Sigmoid colon (tissue), 7 donors: ENCODE measurements at places on chromosomes 2 and 18. TPM values are rescaled to one million over a fixed set of nuclear protein-coding genes. Genes with fewer than 3 reads are reported as not detected.

GRB14 gene
- 12.5 TPM for total RNA-seq

AOX1 gene
- total RNA-seq: 65.5 TPM

TMEM163 gene
- 0.33 TPM for total RNA-seq

EPHA4 gene
- total RNA-seq: 43.9 TPM

UGT1A5 gene
- total RNA-seq: not detected

CD207 gene
- not detected for total RNA-seq

GRCh38 chr2:111168528-111169239 is 48.0 kb downstream of the BCL2L11 start:
- DNase-seq: no peak
- H3K27ac ChIP-seq: no peak overlapping the region
- H3K36me3 ChIP-seq: no peaks in the 10 kb centered on the region
- H3K4me1 ChIP-seq: peaks cover 7% of the 10 kb centered on the region
- no peaks in the 10 kb centered on the region for H3K27me3 ChIP-seq

DNA sequence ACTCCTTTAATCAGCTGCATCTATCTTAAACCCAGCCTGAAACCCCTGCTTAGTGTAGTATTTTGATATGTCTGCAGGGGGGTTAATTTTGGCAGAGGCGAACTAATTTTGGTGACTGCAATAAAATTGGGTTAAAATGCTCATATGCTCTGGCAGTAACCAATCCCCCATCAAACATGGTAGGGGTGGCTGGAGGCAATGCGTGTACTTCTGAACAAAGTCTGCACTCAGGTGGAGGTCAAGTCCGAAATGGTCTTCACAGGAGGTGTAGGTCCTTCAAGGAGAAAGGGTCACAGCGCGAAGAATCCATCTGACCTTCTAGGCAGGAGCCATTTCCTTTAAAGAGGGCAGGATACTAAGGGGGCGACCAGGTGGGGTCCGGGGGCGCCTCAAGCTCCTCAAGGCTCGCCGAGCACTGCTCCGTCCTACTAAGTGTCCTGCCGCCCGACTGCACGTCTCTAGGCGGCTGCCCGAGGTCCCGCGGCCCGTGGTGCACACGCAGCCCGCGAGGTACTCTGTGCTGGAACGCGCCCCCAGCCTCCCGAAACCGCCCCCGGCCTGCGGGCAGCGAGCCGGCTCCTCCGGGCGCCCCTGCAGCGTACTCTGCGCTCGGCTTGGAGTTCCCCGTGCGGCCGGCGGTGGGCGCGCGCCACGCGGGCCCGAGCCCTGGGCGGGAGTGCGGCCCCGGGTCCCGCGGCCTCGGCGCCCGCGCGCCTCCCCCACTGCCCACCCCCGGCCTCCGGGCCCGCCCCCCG is 1.7 kb upstream of the LDLRAD4 start:
- H3K36me3 ChIP-seq: no peaks in the 10 kb centered on the region
- no peaks in the 10 kb centered on the region for H3K27me3 ChIP-seq
- peak; percentile 75 for DNase-seq
- H3K4me1 ChIP-seq: no peaks in the 10 kb centered on the region
- peak overlapping the region; percentile 87 for H3K27ac ChIP-seq
- peak overlapping the region; percentile 73 for H3K4me3 ChIP-seq

DNA sequence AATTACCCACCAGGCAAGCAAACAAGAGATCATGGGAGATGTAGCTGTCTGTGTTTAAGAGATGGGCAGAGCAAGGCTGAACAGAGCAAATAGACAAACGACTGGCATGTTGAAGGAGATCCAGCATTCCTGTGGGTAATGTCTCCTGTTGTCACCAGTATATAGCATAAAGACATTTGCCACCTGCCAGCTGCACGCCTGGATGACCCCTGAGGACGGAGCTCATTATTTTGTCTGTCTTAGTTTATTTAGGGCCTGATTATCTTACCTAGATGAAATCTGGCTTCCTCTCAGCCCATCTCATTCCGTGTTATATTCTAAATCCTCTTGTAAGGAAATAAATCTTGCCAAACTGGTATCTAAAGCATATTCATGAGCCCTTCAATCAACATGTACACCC is 510.3 kb upstream of the LINC00305 start:
- no peak overlapping the region for H3K4me3 ChIP-seq
- DNase-seq: no peak
- H3K4me1 ChIP-seq: no peaks in the 10 kb centered on the region
- no peaks in the 10 kb centered on the region for H3K36me3 ChIP-seq
- H3K27me3 ChIP-seq: no peaks in the 10 kb centered on the region

DNA sequence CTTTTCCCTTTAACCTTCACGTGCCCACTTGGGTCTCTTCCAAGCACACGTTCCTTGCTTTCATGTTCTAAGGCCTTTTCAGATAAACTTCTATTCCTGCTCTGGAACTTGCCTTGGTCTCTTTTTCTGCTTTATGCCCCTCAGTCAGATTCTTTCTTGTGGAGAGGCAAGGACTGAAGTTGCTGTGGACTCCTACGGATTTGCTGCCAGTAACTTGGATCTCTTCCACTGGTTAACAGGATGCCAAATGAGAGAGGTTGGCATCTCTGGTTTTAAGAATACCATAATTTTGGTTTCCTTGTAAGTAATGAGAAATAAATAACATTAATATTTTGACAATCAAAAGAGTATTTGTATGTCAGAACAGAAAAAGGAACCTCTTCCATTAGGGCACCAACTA is 33.0 kb downstream of the COMMD1 start:
- H3K27me3 ChIP-seq: no peaks in the 10 kb centered on the region
- no peak overlapping the region for H3K4me3 ChIP-seq
- DNase-seq: no peak

DNA sequence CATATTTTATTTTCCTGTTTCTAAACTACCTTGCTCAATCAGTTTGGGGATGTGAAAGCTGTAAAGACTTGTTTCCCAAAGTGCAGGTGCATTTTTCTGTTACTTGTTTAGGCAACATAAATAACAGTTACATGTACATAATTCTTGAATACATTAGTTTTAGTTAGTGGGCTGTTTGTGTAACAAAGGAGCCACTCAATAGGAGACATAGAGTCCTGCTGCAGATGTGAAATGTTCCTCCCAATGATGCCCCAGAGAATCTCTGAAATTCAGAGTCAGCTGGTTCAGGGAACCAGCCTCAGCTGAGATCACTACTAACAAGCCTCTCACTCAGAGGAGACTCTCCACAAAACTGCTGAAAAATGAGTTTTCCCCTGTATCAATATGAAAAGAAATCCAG is 91.5 kb upstream of the TWSG1 start:
- H3K4me3 ChIP-seq: no peak overlapping the region
- H3K27ac ChIP-seq: no peak overlapping the region
- no peaks in the 10 kb centered on the region for H3K4me1 ChIP-seq
- H3K27me3 ChIP-seq: no peaks in the 10 kb centered on the region
- DNase-seq: no peak

- no peak for DNase-seq
- H3K4me3 ChIP-seq: no peak overlapping the region
- no peaks in the 10 kb centered on the region for H3K4me1 ChIP-seq
- H3K27ac ChIP-seq: no peak overlapping the region
- no peaks in the 10 kb centered on the region for H3K36me3 ChIP-seq
These were observed 98.0 kb downstream of the EVA1A start for GRCh38 chr2:75462721-75463120.

- no peak for DNase-seq
- peaks cover 6% of the 10 kb centered on the region for H3K4me1 ChIP-seq
- no peaks in the 10 kb centered on the region for H3K27me3 ChIP-seq
These were observed 5.4 kb downstream of the TTLL4 start for GRCh38 chr2:218716070-218716469.

DNA sequence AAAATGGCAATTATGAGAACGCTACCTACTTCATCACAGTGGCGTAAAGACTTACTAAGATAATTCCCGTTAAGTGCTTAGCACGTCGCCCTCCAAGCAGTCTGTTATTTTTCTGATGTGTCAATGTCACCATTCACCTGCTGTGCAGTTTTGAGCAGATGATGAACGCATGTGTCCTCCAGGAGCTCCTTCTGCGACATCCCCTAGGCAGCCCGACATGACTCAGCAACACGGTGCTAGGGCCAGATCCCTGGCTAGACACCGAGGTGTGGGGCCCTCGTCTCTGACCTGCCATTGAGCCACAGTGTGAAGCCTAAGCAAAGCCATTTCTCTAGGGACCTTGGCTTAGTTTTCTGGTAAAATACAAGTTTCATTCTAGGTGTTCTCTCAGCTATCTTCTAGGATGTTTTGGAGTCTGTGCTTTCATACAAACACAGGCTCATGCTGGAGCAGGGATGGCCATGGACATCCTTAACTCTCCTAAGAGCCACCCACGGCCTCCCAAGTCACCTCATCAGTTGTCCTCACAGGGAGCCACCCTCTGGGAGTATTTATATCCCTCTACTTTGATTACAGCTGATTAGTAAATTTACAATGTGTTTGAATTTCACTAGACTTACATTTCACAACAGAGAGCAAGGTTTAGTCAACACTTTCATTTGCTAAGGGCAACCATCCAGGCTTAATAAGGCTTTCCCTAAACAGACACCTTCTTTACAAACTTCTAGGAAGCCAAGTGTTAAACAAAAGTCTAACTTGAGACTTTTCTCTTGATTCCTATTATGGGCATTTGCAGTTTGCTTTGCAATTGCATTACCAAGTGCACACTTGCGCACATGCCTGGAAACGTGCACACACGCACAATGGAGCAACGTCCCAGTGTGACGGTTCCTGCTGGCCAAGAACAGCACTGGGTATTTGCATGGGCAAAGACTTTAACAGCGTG is 376.8 kb upstream of the ID2 start:
- H3K4me3 ChIP-seq: no peak overlapping the region
- H3K27ac ChIP-seq: no peak overlapping the region
- H3K36me3 ChIP-seq: no peaks in the 10 kb centered on the region
- H3K4me1 ChIP-seq: no peaks in the 10 kb centered on the region
- no peaks in the 10 kb centered on the region for H3K27me3 ChIP-seq
- no peak for DNase-seq

DNA sequence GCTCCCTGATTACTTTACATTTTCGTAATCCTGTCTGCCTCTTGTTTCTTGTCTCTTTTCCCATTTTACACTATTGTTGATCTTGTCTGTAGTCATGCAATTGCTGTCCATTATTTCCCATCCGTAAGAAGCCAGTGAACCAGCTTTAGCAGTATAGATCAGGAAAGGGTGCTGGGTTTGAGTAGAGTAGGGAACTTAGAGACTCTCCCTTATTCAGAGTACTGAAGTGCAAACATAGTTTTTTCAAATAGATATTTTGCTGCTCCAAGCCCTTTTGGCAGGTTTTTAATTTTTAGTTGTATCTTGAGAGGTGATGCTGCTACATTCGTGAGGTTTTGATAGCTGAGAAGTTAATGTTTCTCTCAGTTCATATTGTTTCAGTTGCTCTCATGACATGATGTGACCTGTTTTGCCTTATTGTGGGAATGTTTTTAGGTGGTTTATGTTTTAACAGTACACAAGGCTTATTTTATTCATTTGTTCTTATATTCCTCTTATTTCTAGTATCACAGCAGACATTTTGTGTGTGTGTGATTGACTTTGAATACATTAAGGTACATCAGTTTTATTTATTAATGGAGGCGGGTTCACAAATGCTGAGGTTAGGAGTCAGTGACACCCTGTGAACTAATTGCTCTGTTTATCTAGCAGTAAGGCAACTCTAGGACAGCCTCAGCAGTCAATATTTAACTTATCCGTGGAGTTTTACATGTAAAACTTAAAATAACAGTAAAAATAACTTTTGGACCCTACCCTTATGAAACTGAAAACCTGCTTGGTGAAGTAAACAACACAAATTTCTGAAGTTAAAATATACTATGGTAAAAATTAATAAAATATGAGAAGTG is 118.4 kb downstream of the ZNF407 start:
- H3K4me3 ChIP-seq: no peak overlapping the region
- no peak overlapping the region for H3K27ac ChIP-seq
- no peaks in the 10 kb centered on the region for H3K4me1 ChIP-seq
- DNase-seq: no peak

DNA sequence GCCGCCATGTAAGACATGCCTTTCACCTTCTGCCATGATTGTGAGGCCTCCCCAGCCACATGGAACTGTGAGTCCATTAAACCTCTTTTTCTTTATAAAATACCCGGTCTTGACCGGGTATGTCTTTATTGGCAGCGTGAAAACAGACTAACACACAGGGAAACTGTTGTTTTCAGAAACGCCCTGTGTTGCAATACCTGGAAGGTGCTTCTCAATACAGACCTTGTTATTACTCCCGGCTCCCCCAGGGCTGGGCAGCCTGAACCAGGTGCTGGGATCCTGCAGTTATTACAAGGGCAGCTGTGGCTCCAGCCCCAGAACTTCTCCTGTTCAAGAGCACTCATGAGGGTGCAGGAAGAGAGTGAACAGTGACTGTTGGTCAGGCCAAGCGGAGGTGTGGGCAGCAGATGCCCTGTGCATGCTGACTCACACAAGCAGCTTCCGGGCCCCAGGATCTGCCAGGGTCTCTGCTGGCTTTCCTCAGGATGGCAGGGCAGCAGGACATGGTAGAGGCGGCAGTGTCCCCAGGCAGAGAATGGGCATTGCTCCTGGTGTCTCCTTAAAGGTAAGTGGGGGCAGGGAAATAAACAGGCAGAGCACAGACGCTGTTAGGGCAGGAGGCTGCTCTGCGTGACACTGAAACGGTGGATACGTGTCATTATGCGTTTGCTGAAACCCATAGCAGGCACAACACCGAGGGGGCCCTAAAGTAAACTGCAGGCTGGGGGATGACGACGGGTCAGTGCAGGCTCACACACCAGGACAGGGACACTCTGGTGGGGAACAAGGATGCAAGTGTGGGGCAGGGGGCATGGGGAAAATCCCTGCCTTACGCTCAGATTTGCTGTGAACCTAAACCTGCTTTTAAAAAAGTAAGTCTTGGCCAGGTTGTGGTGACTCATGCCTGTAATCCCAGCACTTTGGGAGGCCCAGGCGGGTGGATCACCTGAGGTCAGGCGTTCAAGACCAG is 89.1 kb downstream of the NDUFA10 start:
- no peak overlapping the region for H3K4me3 ChIP-seq
- H3K4me1 ChIP-seq: peaks cover 4% of the 10 kb centered on the region
- H3K27ac ChIP-seq: no peak overlapping the region
- DNase-seq: peak; percentile 50
- H3K27me3 ChIP-seq: no peaks in the 10 kb centered on the region

DNA sequence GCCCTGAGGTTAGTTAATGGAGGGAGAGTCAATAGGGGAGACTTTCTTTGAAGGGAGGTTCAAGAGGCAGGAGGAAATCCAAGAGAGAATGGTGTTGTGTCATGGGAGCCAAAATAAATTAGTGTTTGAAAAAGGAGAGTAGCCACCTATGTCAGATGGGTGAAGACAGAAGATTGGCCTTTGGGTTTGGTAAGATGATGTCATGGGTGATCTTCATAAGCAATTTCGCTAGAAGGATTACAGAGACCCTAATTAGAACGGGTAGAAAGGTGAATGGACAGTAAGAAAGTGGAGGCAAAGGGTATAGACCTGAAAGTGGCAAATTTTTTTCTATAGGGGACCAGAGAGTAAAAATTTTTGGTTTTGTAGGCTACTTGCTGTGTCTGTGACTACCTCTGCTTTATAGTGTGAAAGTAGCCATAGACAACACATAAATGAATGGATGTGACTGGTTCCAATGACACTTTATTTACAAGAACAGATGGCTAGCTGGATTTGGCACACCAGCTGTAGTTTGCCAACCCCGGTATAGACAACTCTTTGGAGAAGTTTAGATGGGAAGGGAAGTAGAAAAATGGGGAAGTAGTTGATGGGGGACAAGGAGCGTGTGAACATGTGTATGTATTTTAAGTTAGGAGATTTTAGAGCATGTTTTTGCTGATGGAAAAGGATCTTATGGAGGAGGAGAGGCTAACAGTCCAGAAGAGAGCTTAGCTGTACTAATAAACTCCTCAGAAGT is 9.3 kb downstream of the STAMBP start:
- H3K27ac ChIP-seq: peak overlapping the region; percentile 96
- H3K4me3 ChIP-seq: no peak overlapping the region
- H3K36me3 ChIP-seq: no peaks in the 10 kb centered on the region
- DNase-seq: no peak
- no peaks in the 10 kb centered on the region for H3K27me3 ChIP-seq
- peaks cover 61% of the 10 kb centered on the region for H3K4me1 ChIP-seq
